Heart left ventricle (tissue), 16 donors: ENCODE measurements at places on chromosomes 16 and 17. TPM values are rescaled to one million over a fixed set of nuclear protein-coding genes. Genes with fewer than 3 reads are reported as not detected.

HEATR9 gene
- 0.11 TPM for total RNA-seq

CHST5 gene
- total RNA-seq, result 0.37 TPM

PERCC1 gene
- total RNA-seq, result not detected

BRIP1 gene
- total RNA-seq, result 0.14 TPM

HSF4 gene
- total RNA-seq, result 18.3 TPM

CAPNS2 gene
- total RNA-seq, result not detected

GSE1 gene
- 38.5 TPM for total RNA-seq

BPTF gene
- total RNA-seq, result 50.5 TPM

ANKRD40CL gene
- total RNA-seq, result not detected

KIF19 gene
- total RNA-seq, result 0.15 TPM

CDH8 gene
- total RNA-seq, result 0.44 TPM

CTRL gene
- total RNA-seq, result 2.1 TPM

MBTPS1 gene
- 77.5 TPM for total RNA-seq

YPEL3 gene
- total RNA-seq, result 41.3 TPM

CDRT4 gene
- 4.7 TPM for total RNA-seq
